ENCODE measurements at places on chromosomes 5 and 9. TPM values are rescaled to one million over a fixed set of nuclear protein-coding genes. Genes with fewer than 3 reads are reported as not detected.

Gene TXNDC8
- not detected for total RNA-seq

Gene PSMD5
- total RNA-seq, result 35.0 TPM

Gene ORM2
- 0.77 TPM for total RNA-seq

Gene CAMK4
- total RNA-seq, result 27.7 TPM

Gene OR1J2
- total RNA-seq, result not detected

Gene CDH9
- not detected for total RNA-seq

Gene CCDC192
- 0.40 TPM for total RNA-seq

Gene HRH2
- total RNA-seq, result 11.3 TPM

Gene TSSK1B
- total RNA-seq, result 0.14 TPM

Gene SH3PXD2B
- total RNA-seq, result 13.0 TPM

Gene HTR4
- total RNA-seq, result 0.18 TPM

Gene KIAA0825
- 20.2 TPM for total RNA-seq

Gene PTBP3
- total RNA-seq, result 75.1 TPM

Gene PLAC8L1
- 0.46 TPM for total RNA-seq

Gene DMRTA1
- total RNA-seq, result 4.2 TPM

Gene NTNG2
- 2.2 TPM for total RNA-seq

Gene AQP3
- total RNA-seq, result 181 TPM

Gene MAMDC2
- total RNA-seq, result 6.5 TPM

Gene CFAP90
- 14.2 TPM for total RNA-seq

Gene CCL28
- 7.7 TPM for total RNA-seq

Gene FGD3
- 24.3 TPM for total RNA-seq

Gene EIF4E1B
- not detected for total RNA-seq

Gene SLC1A3
- total RNA-seq, result 35.5 TPM

Gene PCDHA12
- 3.6 TPM for total RNA-seq

Gene UBE2QL1
- total RNA-seq, result 0.09 TPM

Gene HSPB3
- total RNA-seq, result not detected

Gene ACSL6
- total RNA-seq, result 6.7 TPM

Gene PSAT1
- total RNA-seq, result 4.0 TPM

Gene OR1N2
- not detected for total RNA-seq

Gene PCDHA9
- 0.68 TPM for total RNA-seq

Gene YTHDC2
- 49.1 TPM for total RNA-seq

Gene CYLC2
- total RNA-seq, result not detected

Gene STPG3
- not detected for total RNA-seq

Gene PCDH1
- 43.6 TPM for total RNA-seq

Gene PLPPR1
- total RNA-seq, result 5.9 TPM

Gene SV2C
- total RNA-seq, result 0.40 TPM

Gene P4HA2
- 37.8 TPM for total RNA-seq

Gene SPACA9
- total RNA-seq, result 25.1 TPM

Gene C5orf58
- not detected for total RNA-seq

Gene APBA1
- 4.6 TPM for total RNA-seq

Gene C5orf52
- not detected for total RNA-seq

Gene GALT
- total RNA-seq, result 44.1 TPM

Gene TOR4A
- total RNA-seq, result 12.1 TPM

Gene PTPRD
- 23.1 TPM for total RNA-seq

Gene ARL14EPL
- total RNA-seq, result not detected

Gene BHMT
- 0.55 TPM for total RNA-seq

Gene ANKRA2
- 60.6 TPM for total RNA-seq

Gene IL3
- not detected for total RNA-seq

Gene FAM151B
- total RNA-seq, result 2.5 TPM
